CD4-positive, alpha-beta T cell treated with Interleukin-21 for 1 hour (primary cell): ENCODE measurements at places on chromosomes 2 and 18.

DNA sequence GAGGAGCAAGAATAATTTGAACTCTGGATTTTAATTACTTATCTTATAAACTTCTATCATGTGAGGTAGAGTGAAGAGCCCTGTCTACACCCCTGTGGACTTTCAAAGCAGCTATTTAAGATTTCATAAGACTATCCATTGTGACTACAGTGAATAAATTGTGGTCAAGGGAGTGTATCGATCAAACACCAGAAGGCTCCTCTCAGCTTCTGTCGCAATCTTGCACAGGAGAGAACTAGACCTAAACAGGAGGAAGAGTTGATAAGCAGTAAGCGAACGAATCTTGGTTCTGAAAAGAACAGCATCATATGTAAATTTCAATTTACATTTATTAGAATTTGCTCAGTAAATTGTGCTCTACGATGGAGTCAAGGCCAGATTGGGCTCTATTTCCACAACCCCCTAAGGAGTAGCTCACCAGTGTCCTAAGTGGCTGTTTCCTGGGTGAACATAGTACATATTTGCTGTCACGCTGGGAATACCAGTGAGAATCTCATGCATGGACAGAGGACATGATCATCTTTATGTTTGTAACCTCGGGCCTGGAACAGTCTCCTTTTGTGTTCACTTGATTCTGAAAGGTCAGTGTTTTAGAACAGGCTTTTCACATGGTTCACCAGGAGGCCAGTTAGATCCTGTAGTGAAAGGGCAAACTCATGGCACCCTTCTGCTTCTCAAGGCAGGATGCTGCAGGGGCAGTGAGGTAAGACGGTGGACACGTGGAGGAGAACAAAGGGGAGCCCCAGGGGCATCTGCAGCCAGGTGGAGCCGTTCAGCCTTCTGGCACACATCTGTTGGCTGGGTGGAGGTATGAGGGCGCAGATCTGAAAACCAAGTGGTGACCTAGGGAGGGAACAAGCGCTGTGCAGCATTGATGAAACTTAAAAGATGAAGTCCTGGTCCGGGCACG lies 33.3 kb downstream of the NPAS2 start:
- DNase-seq: no peak

- DNase-seq: no peak
Observed at GRCh38 chr2:39839261-39839848, 60.3 kb upstream of the THUMPD2 start.

- DNase-seq: no peak
Observed at GRCh38 chr2:128396500-128396891, 77.8 kb upstream of the HS6ST1 start.

GRCh38 chr18:46152436-46152807 lies 48.2 kb downstream of the HAUS1 start:
- DNase-seq: no peak

DNA sequence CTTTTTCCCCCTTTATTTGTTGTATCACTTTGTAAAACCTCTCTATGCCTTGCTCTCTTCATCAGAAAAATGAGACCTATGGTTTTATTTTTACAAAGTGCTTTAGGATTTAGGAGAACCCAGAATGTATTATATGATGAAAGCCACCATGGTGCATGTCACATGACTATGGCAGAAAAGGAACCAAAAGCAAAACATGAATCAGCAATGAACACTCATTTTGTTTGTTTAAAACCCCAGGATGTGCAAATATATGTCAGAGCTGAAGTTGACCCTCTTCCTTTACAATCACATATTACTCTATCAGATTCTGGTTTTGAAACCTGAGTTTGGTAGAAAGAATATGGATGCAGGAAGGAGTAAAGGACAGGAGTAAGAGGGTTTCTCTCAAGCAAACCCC lies 70.0 kb downstream of the FIGN start:
- no peak for DNase-seq

GRCh38 chr2:43538034-43538670 lies 57.7 kb downstream of the THADA start:
- DNase-seq: no peak

- DNase-seq: no peak
Observed at GRCh38 chr2:12262681-12263436, 453.9 kb upstream of the TRIB2 start.

DNA sequence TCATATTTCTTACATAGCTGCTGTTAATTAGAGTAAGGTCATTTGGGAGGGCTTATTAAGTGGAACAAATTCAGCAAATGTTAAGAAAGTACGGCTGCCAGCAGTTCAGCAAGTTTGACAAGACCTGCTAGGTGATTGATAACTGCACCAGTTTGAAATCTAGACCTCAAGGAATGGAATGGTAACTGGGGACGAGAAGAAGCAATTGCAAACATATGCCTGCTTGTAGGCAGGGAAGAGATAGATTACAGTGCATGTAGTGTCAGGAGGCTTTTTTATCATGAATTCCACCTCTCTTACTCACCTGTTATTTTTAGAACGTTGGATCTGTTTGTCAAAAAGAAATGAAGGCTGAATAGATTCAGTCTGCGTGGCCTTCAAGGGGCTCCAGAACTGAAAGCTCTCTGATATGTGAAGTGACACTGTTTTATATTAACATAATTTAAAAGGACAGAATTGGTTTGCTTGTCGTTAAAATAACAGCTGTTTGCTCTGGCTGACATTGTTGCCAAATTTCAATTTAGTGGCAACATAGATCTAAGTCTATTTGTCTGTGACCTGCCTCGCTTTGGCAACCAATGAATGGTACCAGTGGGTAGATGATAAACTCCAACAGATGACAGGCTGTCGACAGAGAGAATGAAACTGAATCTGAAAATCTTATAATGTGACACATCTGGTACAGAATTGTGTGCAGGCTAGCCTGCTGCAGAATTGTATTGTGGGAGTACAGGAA lies 199.3 kb downstream of the ZNF407 start:
- DNase-seq: no peak

GRCh38 chr18:79047556-79048244 lies 21.5 kb upstream of the ATP9B start:
- DNase-seq: no peak

DNA sequence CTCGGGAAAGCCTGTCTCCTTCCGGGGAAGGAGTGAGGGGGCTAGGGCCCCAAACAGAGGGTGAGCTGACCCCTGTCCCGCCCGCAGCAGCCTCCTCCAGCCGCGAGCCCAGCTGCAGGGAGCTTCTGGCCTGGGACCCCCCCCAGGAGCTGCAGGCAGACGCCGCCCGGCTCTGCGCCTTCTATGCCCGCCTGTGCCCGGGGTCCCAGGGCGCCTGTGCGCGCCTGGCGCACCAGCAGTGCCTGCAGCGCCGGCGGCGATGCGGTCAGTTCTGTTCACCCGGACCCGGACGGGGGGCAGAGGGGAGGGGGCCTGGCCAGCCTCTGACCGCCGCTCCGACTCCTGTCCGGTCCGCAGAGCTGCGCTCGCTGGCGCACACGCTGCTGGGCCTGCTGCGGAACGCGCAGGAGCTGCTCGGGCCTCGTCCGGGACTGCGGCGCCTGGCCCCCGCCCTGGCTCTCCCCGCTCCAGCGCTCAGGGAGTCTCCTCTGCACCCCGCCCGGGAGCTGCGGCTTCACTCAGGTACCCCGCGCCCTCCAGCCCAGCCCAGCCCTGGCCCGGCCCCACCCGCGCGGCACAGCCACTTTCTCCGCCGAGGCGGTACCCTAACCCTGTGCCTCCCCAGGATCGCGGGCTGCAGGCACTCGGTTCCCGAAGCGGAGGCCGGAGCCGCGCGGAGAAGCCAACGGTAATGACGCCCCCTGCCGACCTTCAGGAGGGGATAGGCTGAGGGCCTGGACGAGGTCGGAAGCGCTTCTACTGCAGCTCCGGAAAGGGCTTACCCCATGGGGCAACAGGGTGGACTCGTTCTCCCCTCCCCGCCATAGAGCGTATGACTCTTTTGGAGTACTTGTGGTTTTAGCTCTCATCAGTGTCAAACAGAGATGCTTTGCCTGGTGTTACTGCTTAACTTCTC lies 2.0 kb upstream of the CHRND start:
- no peak for DNase-seq

DNA sequence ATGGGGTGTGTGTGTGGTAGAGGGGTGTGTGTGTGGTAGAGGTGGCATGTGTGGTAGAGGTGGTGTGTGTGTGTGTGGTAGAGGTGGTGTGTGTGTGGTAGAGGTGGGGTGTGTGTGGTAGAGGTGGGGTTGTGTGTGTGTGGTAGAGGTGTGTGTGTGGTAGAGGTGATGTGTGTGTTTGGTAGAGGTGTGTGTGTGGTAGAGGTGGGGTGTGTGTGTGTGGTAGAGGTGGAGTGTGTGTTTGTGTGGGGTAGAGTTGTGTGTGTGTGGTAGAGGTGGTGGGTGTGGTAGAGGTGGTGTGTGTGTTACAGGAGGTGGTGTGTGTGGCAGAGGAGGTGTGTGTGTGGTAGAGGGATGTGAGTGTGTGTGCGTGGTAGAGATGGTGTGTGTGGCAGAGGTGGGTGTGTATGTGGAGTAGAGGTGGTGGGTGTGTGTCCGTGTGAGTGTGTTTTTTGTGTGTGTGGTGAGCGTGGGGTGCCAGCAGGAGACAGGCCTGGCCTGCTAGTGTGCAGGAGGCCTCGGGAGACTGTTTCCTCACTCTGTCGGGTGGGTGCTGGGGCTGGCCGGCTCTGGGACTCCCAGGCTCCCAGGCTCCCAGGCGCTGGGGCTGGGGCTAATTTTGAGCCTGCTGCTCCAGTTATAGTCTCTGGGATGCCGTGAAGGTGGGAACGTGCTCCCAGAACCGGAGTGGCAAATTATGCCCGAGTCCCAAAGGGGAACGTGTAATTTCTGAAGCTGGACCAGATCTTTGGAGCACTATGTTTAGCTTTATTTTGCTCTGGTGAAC lies 165.2 kb downstream of the DYSF start:
- DNase-seq: no peak

- no peak for DNase-seq
Observed at GRCh38 chr2:239054921-239055320, 207.0 kb downstream of the TWIST2 start.

GRCh38 chr2:54444503-54444902 lies 11.6 kb upstream of the SPTBN1 start:
- no peak for DNase-seq

DNA sequence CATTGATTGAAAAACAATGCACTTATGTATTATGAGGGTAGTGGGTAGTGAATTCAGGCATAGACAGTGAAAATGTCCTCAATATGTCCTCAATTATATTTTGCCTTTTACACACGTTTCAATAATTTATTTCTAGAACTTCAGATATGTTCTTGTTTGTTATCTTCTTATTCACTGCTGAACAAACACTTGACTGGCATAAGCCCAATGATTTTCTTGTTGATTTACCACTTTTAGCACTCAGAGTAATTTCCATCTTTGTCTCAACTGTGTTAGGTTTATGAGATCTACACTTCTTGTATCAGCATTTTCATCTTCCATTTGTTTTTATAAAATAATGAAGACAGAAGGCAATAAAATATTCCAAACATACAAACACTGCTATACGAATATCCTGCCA lies 61.8 kb upstream of the DCC start:
- no peak for DNase-seq

GRCh38 chr2:141467331-141467730 lies 663.5 kb downstream of the LRP1B start:
- no peak for DNase-seq

DNA sequence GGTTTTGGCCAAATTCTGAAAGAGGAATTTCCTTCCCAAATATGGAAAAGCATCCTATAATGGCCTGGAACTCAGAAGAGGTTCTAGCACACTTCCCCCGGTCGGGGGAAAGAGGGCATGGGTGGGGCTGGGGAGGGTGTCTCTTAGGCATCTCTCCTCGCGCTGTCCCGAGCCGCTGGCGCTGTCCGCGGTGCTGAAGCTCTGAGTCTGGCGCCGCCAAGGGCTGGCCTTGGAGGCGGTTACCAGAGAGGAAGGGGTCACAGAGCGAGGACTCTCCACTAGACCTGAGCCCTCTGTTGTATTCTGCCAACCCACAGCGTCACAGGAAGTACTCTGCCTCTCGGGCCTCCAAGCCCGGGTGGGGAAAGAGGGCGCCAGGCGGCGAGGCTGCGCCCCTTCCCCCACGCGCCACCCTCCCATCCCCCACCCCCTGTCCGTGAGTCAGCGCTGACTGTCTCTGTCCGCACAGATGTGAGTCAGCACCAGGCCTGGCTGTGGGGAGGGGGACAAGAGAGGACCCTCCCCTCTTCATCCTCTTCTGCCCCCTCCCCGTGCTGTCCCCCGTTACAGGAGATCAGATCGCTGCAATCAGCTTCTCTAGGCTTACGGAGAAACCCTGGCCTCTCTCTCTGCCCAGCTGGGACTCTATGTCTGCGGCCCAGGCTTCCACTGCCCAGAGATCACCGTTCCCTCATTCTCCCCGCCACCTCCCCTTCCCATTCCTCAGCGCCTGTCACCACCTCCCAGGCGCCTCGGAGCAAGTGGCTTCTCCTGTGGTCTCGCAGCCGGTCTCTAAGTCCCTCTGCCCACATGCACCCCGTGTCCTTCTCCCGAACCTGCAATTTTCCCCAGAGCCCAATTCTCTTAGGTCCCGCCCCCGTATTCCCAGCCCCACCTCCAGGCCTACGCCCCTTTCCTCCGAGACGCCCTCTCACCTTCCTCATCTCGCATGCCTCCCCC lies 779 bp downstream of the PTPRN start:
- peak; percentile 54 for DNase-seq

DNA sequence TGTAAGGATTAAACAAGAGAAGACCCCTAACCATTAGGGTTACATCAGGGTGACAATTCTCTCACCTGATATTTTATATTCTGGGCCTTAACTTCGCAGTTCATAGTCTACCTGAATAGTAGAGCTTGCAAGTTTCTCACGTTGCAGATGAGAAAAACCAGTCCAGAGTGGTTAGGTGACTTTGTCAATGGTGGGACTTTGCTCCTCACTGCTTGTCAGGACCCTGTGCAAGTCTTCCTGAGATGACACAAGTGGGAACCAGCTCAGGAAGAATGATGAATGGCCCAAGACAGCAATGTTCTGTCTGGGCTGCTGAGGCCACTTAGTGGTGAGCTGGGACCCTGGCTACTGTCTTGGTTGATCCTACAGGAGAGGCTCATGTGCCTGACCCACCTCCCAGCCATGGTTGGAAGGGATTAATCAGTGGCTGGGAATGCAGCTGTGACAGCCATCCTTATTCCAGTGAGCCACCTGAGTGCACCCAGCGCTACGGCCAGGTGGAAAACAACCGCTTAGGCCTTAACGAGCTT lies 16.9 kb downstream of the LGALSL start:
- DNase-seq: no peak

DNA sequence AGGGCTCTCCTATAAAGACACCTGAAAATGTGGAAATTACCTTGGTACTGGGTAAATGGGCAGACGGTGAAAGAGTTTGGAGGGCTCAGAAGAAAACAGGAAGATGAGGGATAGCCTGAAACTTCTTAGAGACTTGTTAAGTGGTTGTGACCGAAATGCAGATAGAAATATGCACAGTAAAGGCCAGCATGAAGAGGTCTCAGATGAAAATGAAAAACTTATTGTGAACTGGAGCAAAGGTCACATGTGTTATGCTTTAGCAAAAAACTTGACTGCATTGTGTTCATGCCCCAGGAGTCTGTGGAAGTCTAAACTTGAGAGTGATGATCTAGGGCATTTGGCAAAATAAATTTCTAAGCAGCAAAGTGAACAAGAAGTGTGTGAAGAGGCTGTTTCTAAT lies 137.1 kb downstream of the CBLN2 start:
- no peak for DNase-seq
